Suppressor macrophage treated with lipopolysaccharide for 4 hours (primary cell): ENCODE measurements at places on chromosomes 16 and 17.

DNA sequence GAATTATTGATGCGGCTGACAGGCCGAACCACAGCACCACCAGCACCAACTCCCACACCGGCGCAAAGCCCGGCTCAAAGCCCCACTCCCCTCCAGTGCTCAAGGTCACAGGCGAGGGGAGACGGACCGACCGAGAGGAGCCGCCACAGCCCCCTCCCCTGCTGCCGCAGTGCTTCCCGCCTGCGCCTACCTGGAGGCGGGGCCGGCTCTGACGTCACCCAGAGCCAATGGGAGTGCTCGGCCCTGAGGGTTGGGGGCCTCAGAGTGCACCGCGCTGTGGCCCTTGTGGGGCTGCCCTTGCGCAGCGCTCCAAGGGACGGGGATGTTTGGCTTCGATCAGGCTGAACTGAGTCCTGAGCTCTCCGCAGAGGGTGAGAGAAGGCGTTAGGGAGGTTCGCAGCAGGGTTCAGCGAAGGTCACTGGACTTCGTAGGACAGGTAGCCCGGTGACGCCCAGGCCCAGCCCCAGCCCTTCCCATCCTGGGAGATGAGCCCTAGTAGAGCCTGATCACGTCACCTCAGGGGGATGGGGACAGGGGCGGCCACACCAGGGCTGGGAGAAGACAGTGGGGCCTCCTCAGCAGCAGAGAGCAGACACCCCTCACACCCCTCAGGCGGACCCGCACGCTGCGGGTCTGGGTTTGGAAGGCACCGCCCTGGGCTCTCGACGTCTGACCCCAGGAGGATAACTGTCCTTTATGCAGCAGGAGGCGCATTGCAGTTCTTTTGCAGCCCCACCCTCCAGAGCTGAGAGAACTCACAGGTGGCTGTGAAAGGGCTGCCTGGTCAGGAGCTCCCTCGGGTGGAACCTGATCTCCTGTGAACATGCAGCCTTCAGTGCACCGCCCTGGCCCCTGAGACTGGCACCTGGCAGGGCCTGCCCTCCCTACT, 1.5 kb downstream of the NDRG4 start:
- no peak for DNase-seq

GRCh38 chr17:6453279-6454024, 9.2 kb downstream of the PIMREG start:
- no peak for DNase-seq

GRCh38 chr17:81245024-81245664, 6.0 kb downstream of the NDUFAF8 start:
- DNase-seq, result no peak

DNA sequence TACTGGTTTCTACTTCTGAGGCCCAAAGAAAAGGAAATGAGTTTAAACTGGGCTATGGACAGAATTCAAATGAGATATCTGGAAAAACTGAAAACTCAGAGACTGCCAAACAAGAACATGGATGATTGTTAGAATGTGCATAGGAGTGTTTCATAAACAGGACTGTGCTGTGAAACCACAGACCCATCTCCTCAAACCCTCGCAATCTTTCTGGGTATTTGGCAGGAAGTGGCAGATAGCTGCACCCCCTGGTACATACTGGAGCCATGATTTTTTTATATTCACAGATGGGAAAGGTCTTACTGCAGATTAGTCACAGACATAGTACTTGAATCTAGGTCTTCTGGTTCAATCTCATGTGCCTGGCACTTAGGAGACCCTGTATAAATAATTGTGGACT, 145.0 kb downstream of the CCDC182 start:
- no peak for DNase-seq

- DNase-seq, result no peak
Observed at GRCh38 chr17:80114758-80115157, 13.4 kb downstream of the GAA start.

GRCh38 chr17:47915776-47916398, 19.9 kb downstream of the SP2 start:
- no peak for DNase-seq

DNA sequence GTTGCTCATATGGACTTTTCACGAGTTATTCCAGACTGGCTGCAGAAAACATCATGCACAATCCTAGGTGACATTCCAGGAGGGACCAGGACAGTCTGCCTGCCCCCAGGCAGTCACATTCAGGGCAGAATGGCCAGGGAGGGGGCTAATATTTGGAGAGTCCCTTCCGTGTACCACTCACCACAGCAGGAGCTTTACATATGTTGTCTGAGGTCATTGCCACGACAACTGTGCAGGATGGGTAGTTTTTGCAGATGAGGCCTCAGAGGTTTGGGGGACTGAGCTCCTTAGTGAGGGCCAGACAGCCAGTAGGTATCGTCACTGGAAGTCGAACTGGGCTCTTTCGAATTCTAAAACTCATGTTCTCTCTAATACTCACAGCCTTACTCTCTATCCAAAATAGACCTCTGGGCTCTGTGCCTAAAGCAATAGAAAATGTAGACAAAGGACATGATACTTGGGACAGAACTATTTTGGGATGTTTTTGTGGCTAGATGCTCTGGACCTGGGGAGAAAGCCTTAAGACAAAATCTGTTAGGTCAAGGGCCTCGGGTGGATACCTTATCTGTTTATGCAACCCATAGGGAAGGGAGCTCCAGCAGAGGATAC, 338.5 kb downstream of the MAF start:
- no peak for DNase-seq

DNA sequence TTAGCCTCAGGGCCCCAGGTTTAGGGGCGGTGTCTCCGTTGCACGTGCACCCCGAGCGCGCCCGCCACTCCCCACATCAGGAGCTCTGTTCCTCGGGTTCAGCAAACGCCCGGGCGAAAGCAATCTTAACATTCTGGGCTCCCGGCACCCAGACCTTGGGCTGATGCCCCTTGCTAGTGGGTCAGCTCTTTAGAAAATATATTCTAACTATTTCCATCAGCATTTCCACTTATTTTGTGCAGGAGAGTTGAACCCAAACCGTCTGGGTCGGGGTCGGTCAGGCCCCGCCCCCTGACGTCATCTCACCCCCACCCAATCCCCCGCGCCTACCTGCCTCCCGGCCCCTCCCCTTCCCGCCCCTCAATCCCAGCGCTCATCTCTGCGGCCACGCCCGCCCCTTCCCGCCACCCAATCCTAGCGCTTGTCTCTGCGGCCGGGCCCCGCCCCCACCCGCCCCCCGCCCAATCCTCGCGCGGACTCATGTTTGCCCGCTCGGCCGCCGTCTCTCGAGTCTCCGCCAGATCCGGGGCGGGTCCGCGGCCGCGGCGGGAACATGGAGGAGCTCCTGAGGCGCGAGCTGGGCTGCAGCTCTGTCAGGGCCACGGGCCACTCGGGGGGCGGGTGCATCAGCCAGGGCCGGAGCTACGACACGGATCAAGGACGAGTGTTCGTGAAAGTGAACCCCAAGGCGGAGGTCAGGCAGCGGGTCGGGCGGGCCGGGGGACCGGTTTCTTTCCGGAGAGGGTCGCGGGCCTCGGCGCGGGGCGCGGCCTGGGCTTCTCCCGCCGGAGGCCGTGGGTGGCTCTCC, at the start of gene FN3KRP:
TSS of gene FN3KRP (plus strand) at position 504 of the 808 bp plus-strand sequence. CDS start at position 554, 50 bp downstream.
- peak; percentile 97 for DNase-seq

GRCh38 chr17:5502552-5502951, 16.2 kb downstream of the MIS12 start:
- no peak for DNase-seq

GRCh38 chr16:79415983-79416640, 184.4 kb downstream of the MAF start:
- DNase-seq, result no peak

DNA sequence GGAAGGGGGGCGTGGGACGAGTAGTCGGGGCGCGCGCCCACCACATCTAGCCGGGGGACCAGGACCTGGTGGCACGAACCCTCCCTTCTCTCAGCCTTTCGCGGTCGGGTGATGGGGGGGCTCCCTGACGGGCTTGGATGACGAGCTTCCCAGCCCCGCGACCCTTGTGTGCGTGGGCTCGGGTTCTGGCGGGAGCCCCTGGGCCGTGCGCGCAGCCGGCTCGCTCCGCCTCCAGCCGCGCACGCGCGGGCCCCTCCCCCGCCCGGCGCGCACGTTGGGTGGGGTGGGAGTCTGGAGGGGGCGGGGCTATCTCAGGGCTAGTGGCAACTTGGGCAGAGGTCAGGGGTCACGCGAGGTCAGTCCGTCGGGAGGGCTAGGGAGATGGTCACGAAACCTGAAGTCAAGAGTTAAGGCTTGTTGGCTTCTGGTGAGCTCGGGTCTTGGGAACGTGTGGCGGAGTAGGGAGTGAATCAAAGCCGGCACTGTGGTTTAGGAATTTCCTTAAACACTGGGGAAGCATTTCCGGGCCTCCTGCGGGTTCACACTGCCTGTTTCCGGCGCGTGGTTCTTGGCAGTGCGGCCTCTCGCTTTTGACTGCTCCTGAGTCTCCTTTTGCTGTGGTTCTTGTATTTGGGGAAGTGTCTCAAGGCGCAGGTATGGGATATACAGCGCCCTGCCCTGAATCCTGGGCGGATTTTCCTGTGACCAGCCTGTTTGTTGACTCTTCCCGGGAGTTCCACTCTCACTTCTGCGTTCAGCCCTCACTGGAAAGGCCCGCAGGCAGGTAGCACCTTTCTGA, at the start of gene SRCAP:
TSS of gene SRCAP (plus strand) at position 356 of the 799 bp plus-strand sequence. CDS start 1,654 bp downstream, outside the sequence.
- peak; percentile 91 for DNase-seq

GRCh38 chr16:86959091-86959651, 358.0 kb downstream of the C16orf95 start:
- no peak for DNase-seq

DNA sequence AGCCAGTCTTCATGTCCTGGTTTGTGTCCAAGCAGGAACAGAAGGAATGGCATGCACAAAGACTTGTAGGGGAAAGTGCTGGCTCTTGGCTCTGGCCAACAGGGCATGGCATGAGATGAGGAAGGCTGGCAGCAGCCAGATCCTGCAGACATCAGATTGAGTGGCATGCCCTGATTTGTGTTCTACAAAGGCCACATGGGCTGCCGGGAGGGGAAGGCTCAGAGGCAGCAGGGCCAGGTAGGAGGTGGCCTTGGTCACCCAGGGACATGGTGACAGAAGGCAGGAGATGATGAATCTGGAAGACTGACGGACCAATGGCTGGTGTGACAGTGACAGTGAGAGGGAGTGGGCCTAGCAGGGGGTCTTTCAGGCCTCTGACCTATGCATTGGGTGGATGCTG, 33.7 kb downstream of the SMPD3 start:
- no peak for DNase-seq

- no peak for DNase-seq
Observed at GRCh38 chr17:75774471-75774990, 9.5 kb upstream of the GALK1 start.

GRCh38 chr17:41212524-41213169, 13.8 kb upstream of the KRTAP9-2 start:
- no peak for DNase-seq
